ENCODE measurements at places on chromosomes 4 and X.
A peak's percentile ranks its signal among the peaks of the same experiment; 100 is the strongest.

DNA sequence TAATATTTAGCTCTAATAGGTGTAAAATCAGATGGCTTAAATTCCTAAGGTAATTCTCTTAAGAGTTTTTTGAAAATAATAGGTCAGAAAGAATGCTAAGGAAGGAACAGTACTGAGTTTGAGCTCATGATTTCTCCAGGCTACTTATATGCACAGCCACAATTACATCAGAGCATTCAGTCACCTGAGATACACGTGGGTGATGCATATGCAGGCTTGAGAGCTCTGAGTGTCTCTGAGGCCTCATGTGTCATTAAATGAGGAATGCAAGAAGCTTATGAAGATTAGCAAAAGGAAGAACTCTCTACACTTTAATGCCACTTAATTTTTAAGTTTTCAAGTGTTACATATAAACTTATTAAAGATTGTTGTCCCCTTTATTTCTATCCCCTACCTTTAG lies 124.0 kb upstream of the STIM2 start:
- no peak for DNase-seq

DNA sequence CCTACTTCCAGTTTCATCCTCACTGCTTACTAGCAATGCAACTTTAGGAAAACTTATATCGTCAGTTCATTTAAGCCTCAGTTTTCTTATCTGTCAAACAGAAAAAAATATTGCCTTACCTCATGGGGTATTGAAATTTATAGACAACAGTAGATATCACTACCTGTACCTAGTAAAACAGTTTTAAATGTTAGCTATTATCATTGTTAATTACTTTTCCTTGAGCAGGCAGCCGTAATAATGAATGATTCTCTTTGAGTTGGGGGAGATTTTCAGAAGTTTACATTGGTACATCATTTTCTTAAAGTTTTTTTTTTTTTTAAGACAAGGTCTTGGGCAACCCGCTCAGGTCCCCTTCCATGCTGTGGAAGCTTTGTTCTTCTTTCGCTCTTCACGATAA lies 71.7 kb upstream of the BMPR1B start:
- DNase-seq, result no peak

- no peak for DNase-seq
Measured at GRCh38 chr4:118175506-118175905, 141.2 kb downstream of the NDST3 start.

GRCh38 chr4:59973492-59973891 lies 1226.6 kb upstream of the ADGRL3 start:
- DNase-seq, result no peak

DNA sequence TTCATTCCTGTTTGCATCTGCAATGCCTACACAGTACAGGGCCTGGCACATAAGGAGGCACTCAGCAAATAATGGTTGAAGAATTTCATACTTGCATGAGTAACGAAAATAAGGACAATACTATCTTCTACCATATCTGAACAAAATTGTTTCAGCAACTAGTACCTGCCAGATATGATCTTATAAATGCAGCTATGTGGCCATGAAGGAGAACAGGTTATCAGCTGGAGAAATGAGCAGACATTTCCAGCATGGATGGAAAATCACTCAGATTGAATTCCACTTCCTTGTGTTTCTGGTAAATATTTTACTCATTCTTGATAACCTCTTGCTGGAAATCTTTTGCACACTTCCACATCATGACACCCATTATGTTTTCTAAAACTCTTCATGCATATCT lies 204.0 kb downstream of the ADAMTS3 start:
- no peak for DNase-seq

GRCh38 chr4:4842476-4843441 lies 16.7 kb upstream of the MSX1 start:
- no peak for DNase-seq

GRCh38 chrX:139971394-139971749 lies 6.1 kb upstream of the CXorf66 start:
- no peak for DNase-seq

DNA sequence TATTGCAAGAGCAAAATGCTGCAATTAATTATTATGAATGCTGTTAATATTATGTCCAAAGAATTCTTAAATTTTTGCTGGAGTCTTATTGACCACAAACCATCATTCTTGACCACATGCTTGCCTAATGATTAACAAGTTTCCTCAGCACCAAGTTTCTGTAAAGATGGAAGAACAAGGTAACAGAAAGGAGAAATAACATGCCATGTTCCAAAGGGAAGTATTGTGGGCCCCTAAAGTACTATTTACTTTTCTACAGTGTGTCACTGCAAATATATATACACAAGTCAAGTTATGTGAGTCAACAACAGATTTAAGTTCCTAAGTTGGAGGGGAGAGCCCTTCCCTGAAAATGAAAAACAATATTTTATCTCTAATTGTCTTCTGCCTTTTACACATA lies 20.6 kb downstream of the FAM47E start:
- DNase-seq, result no peak

- no peak for DNase-seq
Measured at GRCh38 chr4:145301386-145302080, 121.1 kb upstream of the OTUD4 start.

GRCh38 chr4:40804598-40804997 lies 54.8 kb downstream of the NSUN7 start:
- no peak for DNase-seq

- DNase-seq, result peak; percentile 14
Measured at GRCh38 chr4:118279920-118280432, 72.8 kb downstream of the PRSS12 start.

- no peak for DNase-seq
Measured at GRCh38 chr4:14059006-14059405, 431.5 kb upstream of the BOD1L1 start.

- DNase-seq, result no peak
Measured at GRCh38 chrX:134782796-134783195, 124.5 kb upstream of the PLAC1 start.

DNA sequence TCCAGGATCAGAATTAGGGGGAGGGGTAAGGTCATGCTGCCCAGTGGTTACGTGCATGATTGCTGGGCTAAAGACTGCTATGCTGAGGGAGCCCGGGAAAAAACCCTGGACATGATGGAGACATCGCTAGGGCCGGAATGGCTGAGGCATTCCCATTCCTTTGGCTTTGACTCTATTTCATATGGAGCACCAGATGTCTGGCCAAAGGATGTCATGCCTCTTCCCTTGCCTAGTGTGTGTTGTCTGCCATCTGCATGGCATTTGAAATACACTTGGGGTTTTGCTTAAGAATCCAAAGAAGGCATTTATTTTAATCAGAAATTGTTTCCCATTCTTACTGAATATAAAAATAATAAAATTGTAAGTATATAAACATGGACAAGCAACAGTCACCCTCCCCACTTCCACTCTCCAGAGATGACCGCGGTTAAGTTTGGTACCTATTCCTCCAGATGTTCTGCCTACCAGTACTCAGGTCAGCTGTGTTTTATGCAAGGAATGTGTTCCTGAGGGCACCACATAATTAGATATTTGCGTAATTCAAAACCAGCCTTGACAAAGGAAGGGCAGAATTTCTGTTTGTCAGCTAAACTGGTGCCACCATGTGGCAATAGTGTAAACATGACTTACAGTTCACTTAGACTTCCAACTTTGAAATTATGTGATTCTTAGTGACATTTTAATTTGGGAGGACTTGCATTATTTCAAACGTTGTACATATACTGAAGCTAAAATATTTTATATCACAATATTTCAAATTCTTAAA lies 105.9 kb downstream of the CT47B1 start:
- DNase-seq, result peak; percentile 19

GRCh38 chr4:3311489-3312171 lies 18.8 kb downstream of the RGS12 start:
- no peak for DNase-seq

- DNase-seq, result no peak
Measured at GRCh38 chrX:30779453-30780030, 109.5 kb downstream of the TAB3 start.

- DNase-seq, result no peak
Measured at GRCh38 chr4:169109035-169109675, 99.1 kb upstream of the CBR4 start.

DNA sequence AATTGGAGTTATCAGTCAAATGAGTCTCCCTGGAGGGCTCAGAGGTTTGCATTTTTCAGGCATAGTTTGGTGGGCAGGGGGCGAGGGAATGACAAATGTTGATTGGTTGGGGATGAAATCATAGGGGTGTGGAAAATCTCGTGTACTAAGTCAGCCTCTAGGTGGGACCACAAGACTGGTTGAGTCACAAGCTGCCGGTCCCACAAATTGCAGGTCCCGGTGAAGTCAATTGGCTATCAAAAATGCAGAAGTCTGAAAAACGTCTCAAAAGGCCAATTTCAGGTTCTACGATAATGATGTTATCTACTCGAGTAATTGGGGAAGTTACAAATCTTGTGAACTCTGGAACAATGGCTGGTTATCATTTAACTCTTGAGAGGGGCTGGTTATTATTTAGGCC lies 98.8 kb upstream of the DHX15 start:
- no peak for DNase-seq

DNA sequence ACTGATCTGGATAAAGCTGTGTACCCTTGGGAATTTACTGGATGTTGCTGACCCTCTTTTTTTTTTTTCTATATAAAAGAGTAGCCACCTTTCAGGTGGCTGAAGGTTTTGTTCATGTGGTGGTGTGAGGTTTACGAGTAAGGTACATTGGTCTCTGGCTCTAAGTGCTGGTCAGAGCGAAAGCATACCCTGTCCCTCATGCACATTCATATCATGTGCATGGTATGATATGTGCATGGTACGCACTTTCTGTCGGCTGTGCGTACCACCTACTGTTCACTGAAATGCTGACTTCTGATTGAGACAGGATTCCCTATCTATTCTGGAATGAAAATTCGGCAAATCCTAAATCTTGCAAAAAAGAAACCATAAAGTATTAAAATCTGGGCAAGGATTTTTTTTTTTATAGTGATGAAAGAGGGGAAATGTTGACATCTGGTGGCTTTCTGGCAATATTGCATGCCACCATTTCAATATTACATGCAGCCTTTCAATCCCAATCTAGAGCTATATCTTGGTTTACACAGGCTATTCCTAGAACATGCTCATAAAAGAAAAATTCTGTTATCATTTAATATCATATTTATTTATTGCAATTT lies 32.8 kb downstream of the FAM149A start:
- DNase-seq, result no peak

GRCh38 chr4:74447636-74448233 lies 2.8 kb downstream of the AREG start:
- DNase-seq, result no peak

GRCh38 chrX:47646636-47647035 lies 3.7 kb downstream of the ELK1 start:
- no peak for DNase-seq

DNA sequence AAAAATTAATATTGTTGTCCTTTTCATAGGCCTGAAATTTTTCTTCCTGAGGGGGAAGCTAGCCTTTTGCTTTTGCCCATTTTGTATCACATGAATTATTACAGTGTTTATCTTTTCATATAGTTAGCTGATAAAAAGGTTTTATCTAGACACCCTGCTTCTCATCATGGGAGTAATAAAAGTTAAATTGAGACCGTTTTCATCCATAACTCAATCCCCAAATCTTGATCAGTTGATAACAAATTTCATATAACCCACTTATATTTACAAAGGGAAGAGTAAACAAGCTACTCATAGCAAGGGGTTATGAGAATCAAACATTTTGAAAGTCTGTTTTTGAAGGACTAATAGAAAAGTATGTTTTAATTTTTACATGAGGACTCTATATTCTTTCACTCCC lies 23.5 kb upstream of the DCX start:
- DNase-seq, result no peak

DNA sequence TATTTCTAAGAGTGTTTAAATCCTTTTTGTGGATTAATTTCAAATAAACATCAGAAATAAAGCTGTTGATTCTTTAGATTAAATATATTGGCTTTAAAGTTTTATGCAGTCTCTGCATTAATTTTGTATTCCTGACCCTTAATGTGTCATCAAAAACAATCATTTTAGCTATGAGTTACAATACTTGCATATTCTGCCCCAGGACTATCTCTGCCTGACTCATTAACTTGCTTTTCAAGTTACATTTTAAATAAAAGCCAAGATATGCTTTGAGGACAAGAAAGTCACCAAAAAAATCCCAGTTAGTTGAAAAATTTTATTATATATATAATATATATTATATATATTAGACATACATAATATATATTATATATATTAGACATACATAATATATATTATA lies 208.7 kb downstream of the ADGRL3 start:
- no peak for DNase-seq

DNA sequence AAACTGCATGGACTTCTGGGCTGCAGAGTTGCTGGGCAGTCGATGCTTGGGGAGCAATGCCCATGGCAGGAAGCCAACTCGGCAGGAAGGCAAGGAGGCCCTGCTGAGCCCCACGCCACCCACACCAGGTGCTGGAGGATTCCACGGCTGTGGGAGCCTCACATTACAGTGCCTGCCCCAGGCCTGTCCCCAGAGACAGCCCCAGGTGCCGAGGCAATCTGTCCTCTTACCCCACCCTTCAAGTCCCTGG lies 53.9 kb downstream of the HMX1 start:
- DNase-seq, result no peak

DNA sequence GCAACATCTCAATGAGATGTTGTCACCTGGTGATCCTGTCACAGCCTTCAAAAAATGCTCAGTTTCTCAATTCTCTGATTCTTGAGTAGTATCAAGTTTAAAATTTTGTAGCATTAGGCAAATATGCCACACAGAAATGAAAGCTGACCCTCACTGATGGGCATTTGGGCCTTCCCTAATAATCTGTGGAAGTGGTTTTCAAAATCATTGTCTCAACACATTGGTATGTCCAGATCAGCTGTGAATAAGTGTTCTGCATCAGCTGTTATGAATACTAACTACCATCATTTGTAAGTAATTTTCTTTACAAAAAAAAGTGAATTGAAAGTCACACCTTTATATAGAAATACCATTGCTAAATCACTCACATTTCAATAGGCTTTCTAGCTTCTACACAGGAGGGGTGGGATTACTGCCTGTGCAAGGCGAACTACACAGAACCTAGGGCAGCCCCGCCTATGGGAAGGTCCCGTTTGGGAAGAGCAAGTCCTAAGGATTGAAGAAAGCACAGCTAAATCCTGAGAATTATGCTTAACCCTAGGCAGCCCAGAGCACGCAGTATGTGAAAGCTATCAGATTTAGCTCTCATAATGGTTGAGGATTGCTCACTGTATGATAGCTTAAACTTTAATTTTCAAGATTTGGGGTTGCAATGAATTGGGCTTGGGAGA lies 73.4 kb downstream of the GPC3 start:
- no peak for DNase-seq

DNA sequence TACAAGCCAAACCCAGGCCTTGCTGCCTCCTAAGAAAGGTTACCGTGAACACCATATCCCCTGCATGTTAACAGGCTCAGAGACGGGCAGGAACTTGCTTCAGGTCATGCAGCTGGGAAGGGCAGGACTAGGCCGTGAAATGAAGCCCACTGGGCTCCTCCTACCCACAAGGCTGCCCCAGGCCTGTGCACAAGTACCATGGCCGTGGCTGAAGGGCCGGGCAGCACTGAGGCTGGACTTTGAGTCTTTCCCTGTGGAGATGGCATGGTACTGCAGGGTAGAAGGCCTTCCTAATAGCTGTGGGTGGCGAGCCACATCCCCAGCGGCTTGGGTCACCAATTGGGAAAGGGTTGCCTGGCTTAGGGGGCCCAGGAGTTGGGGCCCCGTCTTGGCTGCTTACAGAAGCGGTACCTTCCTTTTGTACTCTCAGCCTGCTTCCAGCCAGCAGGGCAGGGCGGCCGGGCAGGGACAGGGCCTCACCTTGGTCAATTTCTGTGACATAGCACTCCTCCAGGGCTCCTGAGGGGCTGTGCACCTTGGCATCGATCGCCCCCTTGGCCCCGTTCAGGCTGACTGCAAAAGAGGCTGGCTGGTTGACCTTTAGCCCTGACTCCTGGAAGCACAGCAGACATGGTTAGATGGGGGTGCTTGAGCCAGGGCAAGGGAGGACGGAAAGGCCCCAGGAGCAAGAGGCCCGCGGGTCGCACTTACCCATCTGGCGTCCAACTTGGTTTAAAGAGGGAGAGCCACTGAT lies 23.8 kb downstream of the FLNA start:
- DNase-seq, result no peak

All from activated CD4-positive, alpha-beta T cell treated with anti-CD3 and anti-CD28 coated beads, Interleukin-2, Interleukin-6, amounts not matched to agents 100 ng/mL and 50 ng/mL, durations not matched to agents 16 hours and 8 hours (primary cell).